Skeletal muscle cell (primary cell): ENCODE measurements at places on chromosomes 11 and 22.

DNA sequence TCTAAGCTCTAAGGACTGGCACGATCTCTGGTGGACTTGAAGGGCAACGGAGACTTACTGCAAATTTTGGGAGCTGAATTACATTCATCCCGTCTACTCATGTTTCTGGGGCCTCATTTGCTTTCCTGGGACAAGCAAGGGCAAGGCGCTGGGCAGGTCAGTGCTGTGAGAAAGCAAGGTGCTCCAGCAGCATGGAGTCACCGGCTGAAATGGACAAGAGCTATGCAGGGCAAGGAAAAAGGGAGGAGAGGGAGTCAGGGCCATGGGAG, 25.6 kb downstream of the FLI1 start:
- DNase-seq: no peak

GRCh38 chr22:18063306-18063705, 14.5 kb upstream of the PEX26 start:
- no peak for DNase-seq

DNA sequence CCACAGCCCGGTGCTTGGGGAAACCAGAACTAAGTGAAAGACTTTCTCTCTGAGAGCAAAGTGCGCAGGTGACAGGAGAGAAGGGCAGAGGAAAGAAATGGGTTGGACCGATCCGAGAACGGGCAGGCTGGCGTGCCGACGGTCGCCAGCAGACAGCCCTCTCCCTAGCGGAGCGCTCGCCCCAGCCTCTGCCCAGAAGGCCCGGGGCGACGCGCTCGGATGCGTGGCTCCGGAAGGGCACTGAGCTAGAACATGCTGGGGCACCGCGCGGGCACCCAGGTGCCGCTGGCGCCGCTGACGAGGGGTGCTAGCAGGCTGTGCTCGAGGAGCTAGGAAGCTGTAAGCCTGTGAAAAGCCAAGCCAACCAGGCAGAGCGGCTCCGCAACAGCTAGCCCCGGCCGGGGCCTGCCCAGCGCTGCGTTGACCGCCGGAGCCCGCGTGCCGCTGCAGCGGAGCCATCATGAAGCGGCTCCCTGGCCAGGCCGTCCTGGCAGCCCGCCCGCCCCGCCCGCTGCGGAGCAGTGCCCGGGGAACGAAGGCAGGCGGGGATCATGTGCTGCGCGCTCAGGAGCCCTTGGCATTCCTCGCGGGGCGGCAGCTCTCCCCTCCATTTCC, 22.1 kb upstream of the RRAS2 start:
- DNase-seq: no peak

DNA sequence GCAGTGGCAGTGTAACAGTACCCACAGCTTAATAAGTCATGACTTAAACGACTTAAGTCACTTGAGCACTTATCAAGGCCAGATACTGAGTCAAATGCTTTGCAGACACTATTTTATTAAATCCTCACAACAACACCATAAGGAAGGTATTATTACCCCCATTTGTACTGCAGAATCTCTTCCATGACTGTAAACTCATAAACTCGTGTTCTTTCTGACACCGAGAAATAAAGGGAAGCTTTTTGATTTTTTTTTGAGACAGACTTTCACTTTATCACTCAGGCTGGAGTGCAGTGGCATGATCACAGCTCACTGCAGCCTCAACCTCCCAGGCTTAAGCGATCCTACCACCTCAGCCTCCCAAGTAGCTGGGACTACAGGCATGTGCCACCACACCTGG, 103.8 kb downstream of the ABTB2 start:
- DNase-seq: no peak

DNA sequence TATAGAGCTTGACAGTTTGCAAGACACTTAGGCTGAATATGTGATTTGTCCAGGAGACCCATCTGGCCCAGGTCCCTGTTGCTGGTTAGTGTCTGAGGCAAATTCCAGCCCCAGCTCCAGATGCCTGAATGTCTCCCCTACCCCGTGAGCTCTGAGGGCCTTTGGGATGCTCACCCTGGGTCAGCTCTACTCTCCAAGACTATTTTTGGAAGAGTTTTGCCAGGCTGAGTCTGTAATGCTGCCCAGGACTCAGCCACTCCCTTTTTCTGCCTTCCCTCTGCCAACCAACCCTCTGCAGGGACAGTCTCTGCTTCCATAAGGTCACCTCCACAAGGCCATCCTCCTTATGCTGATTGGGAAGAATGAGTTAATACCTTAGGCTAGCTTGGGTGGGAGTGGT, 66.3 kb downstream of the CABIN1 start:
- DNase-seq: no peak

DNA sequence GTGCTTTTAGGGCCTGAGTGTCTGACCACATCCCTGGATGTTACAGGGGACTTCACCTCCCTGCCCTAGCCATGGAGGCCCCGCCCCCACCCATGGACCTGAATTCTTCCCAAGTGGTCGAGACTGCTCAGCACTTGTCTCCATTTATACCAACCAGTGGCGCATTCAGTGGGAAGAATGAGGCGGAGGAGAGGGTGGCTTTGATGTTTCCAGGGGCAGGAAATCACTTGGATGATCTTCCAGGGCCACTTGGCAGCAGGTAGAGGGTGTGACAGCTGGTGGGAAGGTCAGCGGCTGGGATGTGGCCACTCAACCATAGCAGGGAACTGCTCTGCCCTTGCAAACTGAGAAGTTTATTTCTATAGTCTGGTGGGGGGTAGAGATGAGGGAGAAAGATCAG, 155.1 kb upstream of the BLID start:
- no peak for DNase-seq

GRCh38 chr11:88332851-88333250, 4.7 kb downstream of the CTSC start:
- peak; percentile 25 for DNase-seq

DNA sequence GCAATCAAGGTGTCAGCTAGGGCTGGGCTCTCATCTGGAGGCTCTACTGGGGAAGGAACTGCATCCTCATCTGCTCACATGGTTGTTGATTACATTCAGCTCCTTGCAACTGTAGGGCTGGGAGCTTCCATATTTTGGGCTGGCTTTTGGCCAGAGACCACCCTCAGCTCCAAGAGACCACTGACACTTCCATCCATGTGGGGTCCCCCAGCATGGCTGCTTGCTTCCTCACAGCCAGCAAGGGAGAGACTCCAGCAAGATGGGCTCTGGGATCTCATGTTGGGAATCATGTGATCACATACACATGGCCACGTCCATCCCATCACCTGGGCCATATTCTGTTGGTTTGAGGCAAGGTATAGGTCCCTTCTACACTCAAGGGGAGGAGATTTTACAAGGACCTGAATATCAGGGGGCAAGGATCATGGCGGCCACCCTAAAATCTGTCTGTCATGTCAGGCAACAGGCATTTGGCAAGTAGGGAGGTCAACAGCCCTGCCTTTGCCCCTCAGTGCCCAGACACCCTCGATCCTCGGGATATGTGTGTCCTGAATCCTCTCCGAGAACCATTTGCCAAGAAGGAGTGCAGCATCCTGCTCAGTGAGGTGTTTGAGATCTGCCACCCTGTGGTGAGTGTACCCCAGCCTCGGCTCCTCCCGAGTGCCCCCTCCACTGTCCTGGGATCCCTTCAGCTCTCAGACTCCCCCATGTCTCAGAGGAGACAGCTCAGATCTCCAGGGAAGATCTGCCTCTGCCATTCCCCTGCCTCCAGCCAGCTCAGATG, 48.7 kb downstream of the OTOG start:
- no peak for DNase-seq

GRCh38 chr22:49308300-49308699, 519.4 kb downstream of the BRD1 start:
- no peak for DNase-seq

- no peak for DNase-seq
Measured at GRCh38 chr11:65428578-65429067, 6.0 kb downstream of the NEAT1 start.

- DNase-seq: no peak
Measured at GRCh38 chr22:24953384-24954113, 1.0 kb downstream of the KIAA1671 start.

GRCh38 chr22:22021162-22021750, 38.7 kb upstream of the TOP3B start:
- no peak for DNase-seq

DNA sequence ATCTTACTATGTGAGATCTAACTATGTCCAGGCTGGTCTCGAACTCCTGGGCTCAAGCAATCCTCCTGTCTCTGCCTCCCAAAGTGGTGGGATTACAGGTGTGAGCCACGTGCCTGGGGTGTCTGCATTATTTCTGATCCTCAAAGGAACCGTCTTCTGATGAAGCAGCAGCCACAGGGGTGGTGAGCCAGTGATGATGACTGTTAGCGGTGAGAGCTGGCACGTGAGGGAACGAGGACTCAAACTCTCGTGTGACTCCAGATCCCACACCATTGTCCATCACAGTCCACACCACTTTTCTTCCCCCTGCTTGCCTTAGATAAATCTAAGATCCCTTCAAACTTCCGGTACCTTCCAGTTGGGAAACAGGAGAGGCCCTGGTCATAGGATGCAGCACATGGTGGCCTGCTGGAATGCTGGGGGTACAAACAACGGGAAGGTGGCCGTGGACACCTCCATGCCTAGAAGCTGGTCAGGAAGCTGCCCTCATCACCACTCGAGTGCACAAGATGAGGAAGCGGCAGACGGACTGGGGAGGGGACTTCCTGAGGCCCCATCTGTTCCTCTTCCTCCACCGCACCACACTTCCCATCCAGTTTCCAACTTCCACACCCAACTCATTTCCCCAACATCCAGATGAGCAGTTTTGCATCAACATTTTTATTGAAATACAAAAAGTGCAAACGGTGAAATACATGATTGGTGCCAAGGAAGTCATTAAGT, 23.8 kb downstream of the ARHGAP1 start:
- no peak for DNase-seq

- no peak for DNase-seq
Measured at GRCh38 chr11:107102692-107103477, 84.6 kb upstream of the GUCY1A2 start.

GRCh38 chr11:114348200-114349191, 51.8 kb downstream of the C11orf71 start:
- DNase-seq: peak; percentile 22

GRCh38 chr11:116853461-116854073, 16.1 kb upstream of the APOA1 start:
- DNase-seq: peak; percentile 72

DNA sequence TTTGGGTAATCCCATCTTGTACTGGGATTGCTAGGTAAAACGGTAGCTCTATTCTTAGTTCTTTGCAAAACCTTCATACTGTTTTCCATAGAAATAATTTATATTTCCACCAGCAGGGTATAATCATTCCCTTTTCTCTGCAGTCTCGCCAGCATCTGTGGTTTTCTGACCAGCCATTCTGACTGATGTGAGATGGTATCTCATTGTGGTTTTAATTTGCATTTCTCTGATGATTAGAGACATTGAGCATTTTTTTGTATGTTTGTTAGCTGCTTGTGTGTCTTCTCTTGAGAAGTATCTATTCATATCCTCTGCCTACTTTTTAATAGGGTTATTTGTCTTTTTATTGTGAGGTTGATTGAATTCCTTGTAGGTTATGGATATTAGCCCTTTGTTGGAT, 220.9 kb downstream of the PGR start:
- DNase-seq: no peak

- DNase-seq: no peak
Measured at GRCh38 chr22:22556995-22557925, 1.8 kb downstream of the PRAME start.

- DNase-seq: no peak
Measured at GRCh38 chr22:17046566-17047348, 38.0 kb upstream of the IL17RA start.

DNA sequence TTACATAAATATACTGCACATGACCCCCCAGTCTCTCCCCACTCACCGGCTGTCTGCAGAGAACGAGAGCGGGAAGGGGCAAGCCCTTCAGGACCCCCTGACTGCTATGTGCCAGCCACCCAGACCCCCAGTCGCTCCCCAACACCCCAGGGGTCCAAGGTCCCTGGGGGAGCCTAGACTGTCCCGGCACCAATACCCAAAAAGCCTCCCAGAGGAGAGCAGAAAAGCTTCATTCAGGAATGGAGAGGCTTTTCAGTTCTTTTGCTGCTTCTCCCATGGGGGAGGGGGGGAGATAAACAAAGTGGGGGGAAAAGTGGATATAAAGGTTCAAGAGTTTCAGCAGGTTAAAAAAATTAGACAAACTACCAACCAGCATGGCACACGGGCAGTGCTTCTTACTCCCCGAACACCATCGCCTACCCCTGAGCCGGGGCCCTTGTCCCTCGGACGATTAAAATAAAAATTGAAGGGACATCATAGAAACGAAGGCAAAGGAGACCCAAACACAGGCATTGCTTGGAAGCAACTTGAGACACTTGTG, 1.3 kb downstream of the CSNK1E start:
- no peak for DNase-seq

DNA sequence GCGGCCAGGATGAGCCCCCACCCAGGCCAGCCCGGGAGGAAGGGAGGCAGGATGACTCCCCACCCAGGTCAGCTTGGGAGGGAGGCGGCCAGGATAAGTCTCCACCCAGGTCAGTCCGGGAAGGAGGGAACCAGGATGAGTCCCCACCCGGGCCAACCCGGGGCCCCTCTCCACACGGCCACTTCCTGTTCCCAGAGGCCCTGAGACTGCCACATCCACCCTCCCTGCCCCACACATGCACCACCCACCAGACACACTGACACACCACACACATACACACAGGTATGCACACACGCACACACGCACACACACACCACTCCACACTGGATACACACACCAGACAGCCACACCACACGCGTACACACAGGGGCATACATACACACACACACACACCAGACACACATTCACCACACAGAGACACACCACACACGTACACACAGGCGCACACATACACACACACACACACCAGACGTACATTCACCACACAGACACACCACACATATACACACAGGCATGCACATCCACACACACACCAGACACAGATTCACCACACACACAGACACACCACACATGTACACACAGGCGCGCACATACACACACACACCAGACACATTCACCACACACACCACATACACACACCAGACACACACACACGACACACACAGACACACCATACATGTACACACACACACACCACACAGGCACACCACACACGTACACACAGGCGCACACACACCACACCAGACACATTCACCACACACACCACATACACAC, 84.9 kb upstream of the PRR5 start:
- no peak for DNase-seq

GRCh38 chr11:128232588-128232987, 354.8 kb downstream of the ETS1 start:
- no peak for DNase-seq

GRCh38 chr11:90250970-90251369, 28.1 kb upstream of the CHORDC1 start:
- no peak for DNase-seq

DNA sequence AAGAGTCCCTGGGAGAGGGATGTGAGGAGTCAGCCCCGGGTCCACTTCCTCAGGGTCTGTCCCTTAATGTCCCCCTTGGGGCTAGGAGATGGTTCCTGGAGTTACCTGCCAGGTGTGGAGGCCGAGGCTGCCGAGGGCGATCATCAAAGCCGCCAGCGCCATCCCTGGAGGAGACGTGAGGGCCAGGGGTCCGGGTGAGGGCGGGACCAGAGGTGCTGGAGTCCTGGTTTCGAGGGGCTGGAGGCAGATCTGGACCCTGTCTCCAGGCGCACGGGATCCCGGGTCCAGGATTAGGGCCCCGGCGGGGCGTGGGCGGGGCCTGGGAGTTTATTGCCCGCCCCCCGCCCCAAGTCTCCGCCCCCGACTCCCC, at the start of gene ART5:
Gene ART5 (minus strand): TSS at position 292 of the 370 bp plus-strand sequence. CDS start 130 bp downstream, at position 162.
- DNase-seq: no peak
